ENCODE measurements at places on chromosomes 13 and 19.

DNA sequence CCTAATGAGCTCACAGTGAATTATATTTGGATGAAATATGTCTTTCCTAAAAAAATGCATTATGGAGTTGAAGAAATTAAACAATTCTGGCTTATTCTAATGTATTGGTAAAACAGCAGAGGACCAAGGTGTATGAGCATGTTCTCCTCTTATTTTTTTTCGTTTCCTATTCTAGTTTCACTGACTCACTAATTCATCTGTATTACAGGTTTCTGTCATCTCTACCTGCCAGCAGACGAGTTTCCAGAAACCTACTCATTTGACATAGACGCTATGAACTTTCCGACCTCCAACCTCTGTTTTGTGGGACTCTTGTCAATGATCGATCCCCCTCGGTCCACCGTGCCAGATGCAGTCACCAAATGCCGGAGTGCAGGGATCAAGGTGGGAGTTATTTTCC is 20.3 kb downstream of the ATP12A start:
- no peak for DNase-seq

DNA sequence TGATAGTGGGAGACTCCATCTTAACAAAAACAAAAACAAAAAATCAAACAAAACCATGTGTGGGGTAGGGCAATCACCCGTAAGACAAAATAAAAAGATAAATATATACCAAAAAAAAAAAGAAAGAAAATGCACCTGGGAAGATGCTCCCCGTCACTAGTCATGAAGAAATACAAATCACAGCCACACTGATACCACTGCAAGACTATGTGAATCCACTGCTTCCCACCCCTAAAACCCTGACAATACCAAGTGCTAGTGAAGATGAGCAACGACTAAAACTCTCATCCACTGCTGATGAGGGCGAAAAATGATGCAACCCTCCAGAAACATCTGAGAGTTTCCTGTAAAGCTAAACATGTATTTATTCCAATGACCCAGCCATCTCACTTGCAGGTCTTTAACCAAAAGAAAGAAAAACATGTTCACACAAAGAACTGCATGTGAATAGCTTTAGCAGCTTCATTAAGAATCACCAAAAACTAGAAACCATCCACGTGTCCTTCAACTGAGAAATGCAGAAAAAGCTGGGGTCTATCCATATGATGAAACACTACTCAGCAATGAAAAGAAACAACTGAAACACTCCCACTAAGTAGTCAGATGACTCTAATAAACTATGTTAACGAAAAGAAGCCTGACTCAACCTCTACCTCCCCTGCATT is 31.7 kb downstream of the BRD4 start:
- DNase-seq, result no peak

DNA sequence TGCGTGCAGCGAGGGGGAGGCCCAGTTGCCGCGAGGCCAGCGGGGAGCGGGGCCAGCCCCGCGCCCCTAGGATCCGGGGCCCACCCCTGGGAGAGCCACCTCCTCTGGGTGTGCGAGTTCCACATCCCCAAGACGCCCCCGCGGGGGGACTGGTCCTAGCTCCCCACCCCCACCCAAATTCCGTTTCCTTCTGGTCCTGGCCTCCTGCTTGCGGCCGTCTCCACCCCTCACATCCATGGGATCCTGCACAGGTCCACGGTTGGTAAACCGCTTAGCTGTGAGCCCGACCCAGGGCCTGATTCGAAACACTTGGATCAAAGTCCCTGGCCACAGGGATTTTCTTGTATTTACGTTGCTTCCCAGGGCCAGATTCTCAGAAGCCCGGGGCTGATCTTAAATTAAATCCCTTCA is 324 bp upstream of the FBXO17 start:
- no peak for DNase-seq

- DNase-seq, result no peak
These were observed 447.1 kb downstream of the KLF12 start for GRCh38 chr13:73687087-73687486.

- DNase-seq, result no peak
These were observed 747 bp upstream of the CACTIN start for GRCh38 chr19:3627351-3627723.

DNA sequence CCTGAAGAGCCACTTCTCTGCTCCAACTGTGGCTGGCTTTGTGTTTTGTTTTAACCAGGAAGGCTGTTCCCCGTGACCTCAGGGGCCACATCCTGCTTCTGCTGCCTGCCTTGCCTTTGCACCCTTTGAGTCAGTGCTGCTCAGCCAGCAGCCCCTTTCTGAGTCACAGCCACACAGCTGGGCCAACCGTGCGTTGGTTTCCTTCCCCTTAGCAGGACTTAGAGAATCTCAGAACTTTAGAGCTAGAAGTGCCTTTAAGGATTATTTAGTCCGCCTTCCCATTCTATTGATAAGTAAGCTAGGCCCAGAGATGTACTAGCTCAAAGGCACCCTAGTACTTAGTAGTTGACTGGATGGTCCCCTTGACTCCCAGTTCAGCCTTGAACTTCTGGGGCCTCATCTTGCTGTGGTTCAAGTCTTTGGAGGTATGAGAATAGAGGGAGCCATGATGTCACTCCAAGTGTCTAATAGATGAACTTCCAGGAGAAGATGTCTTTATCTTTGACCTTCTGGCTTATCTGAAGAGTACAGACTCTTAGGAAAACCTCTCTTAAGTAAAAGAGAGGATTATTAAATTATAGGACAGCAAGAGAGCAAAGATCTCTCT is 8.0 kb downstream of the RGCC start:
- DNase-seq, result peak; percentile 69

DNA sequence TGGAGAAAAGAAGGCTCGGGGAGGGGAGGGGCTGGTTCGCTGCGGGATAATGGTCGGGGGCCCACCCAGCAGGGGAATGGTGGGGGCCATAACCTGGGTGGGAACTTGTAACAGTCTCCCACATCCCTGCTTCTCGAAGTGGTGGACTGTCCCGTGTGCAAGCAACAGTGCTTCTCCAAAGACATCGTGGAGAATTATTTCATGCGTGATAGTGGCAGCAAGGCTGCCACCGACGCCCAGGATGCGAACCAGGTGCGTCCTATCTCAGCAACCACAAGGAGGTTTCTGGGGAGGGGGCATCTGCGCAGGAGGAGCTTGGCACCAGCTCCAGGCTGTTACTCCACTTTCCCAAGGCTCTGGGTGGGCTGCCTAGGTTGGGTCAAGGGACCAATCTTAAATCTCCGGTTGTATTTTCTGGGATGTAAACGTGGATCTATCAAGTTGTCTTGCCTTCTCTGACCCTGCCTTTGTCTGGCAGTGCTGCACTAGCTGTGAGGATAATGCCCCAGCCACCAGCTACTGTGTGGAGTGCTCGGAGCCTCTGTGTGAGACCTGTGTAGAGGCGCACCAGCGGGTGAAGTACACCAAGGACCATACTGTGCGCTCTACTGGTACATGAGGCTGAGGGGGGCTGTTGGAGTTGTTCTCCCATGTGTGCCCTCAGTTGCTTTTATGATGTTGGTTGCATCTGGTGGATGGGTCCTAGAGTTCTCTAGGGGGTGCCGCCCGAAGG is 1.6 kb downstream of the TRIM28 start:
- DNase-seq, result no peak

- DNase-seq, result no peak
These were observed 153.5 kb downstream of the LMO7 start for GRCh38 chr13:75789451-75790197.

GRCh38 chr19:31421856-31422255 is 72.6 kb upstream of the TSHZ3 start:
- no peak for DNase-seq

- no peak for DNase-seq
These were observed 235.9 kb downstream of the KLF12 start for GRCh38 chr13:73898276-73898675.

DNA sequence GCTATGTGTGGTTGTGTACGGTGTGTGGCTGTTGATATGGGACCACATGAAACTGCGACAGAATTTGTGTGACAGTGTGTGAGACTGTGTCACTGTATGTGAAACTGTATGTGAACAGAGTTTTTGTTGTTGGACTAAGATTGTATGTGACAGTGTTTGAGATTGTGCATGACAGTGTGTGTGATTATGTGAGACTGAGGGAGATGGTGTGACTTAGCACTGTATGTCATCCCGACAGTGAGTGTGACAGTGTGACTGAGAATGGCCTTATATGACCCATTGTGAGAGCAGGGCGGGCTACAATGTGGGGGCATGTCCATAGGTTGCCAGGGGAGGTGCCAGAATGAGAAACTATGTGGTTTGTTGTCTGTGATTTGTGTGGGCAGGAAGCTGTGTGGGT is 930 bp downstream of the ZNF583 start:
- no peak for DNase-seq

- no peak for DNase-seq
These were observed 1.2 kb upstream of the ZFP36 start for GRCh38 chr19:39405261-39405957.

DNA sequence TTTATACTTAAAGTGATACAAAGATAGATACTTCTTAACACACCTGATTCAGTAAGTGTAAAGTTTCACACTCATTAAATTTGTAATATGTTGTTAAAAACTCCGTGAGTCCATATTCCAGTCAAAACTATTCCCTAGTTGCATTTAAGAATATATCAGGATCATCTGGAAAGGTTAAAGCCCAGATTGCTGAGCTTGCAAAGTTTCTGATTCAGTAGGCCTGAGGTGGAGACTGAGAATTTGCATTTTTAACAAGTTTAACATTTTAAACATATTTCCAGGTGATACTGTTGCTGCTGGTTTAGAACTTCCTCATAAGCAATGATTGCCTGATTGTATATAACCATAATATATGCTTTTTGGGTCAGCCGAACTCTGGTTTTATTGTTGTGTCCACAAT is 1998.6 kb upstream of the PCDH20 start:
- no peak for DNase-seq
